ENCODE measurements at places on chromosomes 5 and 9. TPM values are rescaled to one million over a fixed set of nuclear protein-coding genes. Genes with fewer than 3 reads are reported as not detected.

GRCh38 chr5:58767104-58767503 lies 184.2 kb downstream of the RAB3C start:
- DNase-seq: no peak

DNA sequence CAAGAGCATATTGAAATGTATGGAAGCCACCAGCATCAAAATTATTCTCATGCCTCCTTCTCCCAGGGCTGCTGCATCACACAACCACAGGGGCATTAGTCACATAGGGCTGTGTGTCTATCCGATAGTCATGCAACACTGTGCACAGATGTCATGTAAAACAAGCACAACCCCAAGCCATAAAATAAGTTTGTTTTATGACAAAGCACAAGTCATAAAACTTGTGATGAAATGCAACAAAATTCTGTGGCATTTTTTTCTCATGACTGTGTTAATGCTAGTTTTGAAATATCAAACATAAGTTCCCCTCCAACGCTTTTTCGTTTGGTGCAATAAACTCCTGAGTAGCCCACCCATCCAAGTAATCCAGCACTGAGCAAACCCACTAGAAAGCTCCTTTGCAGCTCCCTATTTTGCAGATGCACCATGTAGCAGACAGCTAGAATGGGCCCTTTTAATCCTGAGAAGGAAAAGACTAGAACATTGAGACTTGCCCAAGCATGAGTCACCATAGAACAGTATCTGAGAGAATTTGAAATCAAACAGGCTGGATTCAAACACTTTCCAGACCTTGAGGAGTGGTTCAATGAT lies 93.3 kb upstream of the ZNF366 start:
- DNase-seq: no peak

DNA sequence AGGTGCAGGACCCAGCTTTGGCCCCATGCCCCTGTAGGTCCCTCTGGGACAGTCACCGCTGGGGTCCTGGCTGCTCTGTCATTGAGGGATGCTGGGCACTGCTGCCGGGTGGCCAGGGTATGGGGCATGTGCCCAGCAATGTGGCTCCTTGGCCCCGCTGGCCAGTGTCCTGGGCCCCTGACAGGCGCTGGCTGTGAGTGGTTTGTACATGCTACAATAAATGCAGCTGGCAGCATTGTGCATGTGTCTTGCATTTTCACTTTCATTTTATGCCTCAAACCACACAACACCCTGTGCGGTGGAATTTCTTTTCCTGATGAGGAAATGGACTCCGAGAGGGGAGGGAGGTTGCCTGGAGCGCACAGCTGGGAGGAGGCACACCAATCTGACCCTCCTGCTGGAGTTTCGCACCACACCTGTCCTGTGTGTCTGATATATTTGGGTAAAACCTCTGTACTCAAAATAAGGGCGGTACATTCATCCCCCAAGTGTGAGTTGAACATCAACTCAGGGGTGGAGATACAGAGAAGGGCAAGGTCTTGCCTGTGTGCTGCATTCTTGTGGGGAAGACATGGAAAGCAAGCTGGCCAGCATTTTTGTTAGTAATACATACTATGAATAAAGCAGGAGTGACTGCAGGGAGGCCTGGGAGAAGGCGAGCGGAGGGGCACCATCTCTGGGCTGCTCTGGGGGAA lies 11.7 kb downstream of the TSPAN17 start:
- peak; percentile 53 for DNase-seq

DNA sequence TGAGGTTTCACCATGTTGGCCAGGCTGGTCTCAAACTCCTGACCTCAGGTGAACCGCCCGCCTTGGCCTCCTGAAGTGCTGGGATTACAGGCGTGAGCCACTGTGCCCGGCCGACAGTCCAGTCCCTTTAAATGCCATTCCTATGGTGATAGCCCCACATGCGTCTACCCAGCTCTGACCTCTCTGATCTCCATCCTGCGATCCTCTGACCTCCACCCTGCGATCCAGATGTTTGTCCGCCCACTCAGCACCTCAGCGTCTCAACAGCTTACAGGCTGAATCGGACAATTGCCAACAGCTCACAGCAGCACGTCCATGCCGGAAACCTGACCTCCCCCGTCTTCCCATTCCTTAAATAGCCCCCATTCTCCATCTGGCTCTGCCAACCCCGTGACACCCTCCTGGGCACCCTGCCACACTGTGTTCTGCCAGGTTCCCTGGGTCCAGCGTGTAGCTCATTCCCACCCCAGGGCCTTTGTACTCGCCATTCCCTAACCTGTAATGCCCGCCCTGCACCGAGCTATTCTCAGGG lies 44.0 kb upstream of the RNU6ATAC start:
- no peak for DNase-seq

DNA sequence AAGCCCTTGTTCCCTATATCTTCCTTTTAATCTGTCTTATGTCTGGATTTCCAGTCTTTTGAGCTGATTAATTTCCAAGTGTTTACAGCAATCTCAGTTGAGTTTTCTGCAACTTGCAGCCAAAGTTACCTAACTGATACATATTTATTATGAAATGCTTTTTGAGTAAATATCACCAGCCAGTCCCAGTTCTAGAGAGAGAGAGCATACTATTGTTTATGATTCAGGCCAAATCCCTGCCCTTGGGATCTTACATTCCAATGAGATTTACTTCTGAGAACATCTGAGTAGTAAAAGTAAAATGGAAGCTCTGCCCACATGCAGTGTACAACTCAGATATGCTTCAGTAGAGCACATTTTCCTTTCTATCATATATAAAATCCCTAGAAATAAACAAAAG lies 661.7 kb downstream of the KCTD16 start:
- no peak for DNase-seq

GRCh38 chr9:98092613-98092931 lies 26.4 kb downstream of the TRIM14 start:
- DNase-seq: no peak

DNA sequence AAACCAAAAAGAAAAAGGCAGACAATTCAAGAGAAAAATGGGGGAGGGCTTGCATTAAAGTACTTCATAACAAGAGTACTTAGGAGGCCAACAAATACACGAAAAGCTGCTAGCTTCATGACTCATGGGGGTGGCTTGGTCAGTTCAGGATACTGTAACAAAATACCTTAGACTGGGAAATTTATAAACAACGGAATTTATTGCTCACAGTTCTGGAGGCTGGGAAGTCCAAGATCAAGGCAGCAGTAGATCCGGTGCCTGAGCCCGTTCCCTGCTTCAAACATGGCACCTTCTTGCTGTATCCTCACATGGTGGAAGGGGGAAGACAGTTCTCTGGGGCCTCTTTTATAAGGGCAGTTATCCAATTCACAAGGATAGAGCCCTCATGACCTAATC lies 111.4 kb downstream of the C9orf50 start:
- no peak for DNase-seq

- DNase-seq: no peak
These were observed at the start of gene TIFAB for GRCh38 chr5:135452321-135453030. Gene TIFAB (minus strand): TSS chr5:135452351. CDS start chr5:135449939, 2,412 bp downstream.

DNA sequence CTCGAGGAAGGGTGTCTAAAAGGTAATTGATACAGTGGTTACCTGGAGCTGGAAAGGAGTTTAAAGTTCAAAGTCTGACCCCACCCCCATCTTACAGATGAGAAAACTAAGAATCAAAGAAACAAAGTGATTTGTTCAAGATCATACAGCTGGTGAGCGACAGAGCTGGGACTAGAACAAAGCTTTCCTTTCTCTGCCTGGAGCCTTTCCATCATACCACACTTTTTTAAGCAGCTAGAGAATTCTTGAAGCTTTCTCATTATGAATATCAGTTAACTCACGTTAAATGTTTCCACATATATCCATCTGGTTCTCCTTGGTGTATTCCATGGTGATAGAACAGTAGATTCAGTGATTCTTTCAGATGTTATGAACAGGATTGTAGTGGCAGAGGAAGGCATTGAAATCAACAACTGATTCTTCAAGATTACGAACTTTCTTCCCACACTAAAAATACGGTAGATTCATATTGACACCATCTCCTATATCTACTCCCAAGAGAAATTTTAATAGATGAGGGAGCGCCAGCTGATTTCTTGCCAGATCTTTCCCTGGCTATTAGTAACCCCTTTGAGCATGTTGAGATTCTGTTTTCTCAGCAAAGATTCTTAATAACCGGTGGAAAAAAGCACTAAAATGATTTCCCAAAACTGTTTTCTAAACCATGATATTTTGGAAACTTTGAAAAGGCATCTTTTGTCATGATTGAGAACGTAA lies 233.7 kb downstream of the ADAMTSL1 start:
- no peak for DNase-seq

DNA sequence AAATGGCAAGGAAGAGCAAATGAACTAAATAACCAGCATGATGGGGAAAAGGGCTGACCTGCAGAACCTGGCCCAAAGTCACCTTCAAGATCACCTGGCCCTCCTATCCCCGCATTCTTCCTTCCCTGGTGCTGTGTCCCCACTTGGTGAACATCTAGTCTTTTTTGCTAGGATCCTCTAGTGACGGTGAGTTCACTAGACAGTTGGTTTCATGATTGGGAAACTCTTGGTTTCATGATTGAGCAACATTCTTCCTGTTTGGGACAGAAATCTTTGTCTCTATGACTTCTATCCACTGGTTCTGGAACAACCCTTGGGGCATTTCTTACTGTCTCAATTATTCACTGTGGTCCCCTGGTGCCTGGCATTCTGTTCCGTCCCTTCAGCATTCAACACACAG lies 50.2 kb upstream of the DAB2IP start:
- no peak for DNase-seq

DNA sequence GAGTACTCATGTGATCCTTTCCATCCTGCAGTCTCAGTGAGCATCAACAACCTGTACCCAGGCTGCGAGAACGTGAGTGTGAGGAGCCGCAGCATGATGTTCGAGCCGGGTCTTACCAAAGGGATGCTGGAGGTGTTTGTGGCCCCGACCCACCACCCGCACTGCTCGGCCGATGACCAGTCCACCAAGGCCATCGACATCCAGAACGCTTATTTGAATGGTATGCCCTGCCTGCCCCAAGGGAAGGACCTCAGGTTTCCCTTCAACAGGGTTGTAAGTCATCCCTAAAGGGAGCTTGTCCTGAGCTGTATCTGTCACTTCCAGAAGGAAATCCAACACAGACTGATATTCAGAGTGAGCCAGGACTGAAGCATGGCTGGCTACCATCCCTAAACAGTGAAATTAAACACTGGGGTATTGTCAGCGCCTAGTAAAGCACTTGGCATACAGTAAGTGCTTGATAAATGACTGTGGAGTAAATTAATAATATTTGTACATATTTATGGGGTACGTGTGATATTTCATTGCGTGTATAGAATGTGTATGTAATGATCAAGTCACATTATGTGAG lies 39.3 kb upstream of the CTSL start:
- DNase-seq: no peak

- peak; percentile 55 for DNase-seq
These were observed 9.0 kb downstream of the CCDC69 start for GRCh38 chr5:151214614-151215545.

DNA sequence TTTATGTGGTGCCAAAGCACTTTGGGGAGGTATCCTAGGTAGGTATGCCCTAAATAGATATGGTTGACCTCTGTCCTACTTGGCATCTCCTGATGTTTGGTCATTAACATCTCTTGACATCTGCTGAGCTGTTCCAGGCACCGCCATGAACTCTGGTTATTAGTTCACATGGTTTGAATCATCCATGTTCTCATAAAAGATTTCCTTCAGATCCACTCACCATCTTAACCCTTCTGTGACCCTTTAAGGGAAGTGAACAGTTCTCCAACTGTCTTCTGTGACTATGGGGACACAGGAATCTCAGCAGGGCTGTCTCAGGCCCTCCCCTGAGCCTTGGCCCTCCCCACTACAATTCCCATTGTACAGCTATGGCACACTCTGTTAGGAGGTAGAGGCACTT lies 167.7 kb downstream of the CDH6 start:
- no peak for DNase-seq

GRCh38 chr9:136923881-136924280 lies 20.7 kb downstream of the FBXW5 start:
- DNase-seq: no peak

DNA sequence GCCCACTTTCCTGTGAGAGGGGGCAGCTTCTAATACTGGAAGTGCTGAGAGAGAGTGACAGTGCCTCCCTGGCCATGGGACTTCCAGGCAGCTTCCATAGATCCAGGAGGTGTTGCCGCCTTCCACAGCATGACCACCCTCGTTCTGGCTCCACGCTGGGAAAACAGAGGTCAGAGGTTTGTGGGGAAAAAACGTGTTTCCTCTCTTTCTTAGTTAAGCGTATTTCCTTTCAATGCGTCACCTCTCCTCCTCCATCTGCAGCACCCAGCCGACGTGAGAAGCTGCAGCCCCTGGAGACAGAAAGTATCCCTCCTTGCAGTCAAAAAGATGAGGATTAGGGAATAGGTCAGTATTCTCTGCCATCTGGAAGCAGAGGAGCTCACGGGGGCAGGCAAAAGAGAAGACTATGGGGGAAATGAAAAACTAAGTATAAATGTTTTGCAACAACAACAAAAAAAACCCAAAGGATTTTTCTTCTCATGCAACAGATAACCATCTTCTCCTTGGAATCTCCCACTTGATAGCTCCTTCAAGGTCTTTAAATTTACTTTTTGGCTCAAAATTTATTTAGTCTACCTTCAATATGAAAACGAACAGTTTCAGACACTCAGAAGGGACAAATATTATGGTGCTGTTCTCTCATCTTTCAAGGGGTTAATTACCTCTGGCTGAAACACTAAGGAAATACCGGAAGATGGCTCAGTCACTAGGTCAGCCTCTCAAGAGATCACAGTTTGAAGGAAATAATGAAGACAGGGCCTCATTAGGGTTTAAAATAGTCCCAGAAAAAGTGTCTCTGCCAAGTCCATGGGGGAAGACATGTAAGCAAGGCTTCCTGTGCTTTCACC lies 38.0 kb downstream of the MTMR12 start:
- no peak for DNase-seq

GRCh38 chr5:170077526-170077925 lies 28.2 kb upstream of the FOXI1 start:
- DNase-seq: no peak

GRCh38 chr5:179839328-179840256 lies 18.9 kb downstream of the SQSTM1 start:
- no peak for DNase-seq

DNA sequence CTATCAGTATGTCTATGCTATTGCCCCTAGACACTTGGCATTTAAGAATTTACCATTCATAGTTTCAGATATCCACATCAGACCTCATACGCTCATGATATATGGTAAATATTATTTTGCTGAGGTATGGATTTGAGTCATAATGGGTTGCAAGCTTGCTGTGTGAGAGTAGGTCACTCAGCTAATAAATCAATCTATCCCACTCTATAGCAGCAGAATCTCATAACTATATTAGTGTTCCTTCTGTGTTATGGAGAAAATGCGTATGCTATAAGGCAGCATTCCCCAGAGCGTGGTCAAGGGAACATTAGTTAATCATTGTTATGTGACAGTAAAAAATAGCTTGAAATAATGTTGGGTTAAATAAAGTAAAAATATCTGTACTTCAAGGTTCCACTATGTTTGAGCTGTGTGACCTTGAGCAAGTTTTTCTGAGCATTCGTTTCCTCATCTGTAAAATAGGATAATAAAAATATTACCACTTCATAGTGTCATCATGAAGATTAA lies 7.7 kb downstream of the TRIM32 start:
- DNase-seq: no peak

The SAXO1 gene
- total RNA-seq: under 0.01 TPM

The PRDM9 gene
- under 0.01 TPM for total RNA-seq

The SLC6A18 gene
- total RNA-seq: not detected

The GPX8 gene
- total RNA-seq: under 0.01 TPM

The SPATA31D4 gene
- not detected for total RNA-seq

The SHOC1 gene
- not detected for total RNA-seq

The ZNF454 gene
- total RNA-seq: 0.54 TPM

The LCN15 gene
- total RNA-seq: not detected

The SCGB3A2 gene
- not detected for total RNA-seq

The SLC6A3 gene
- total RNA-seq: not detected

The OSMR gene
- total RNA-seq: under 0.01 TPM

The COL15A1 gene
- under 0.01 TPM for total RNA-seq

The NPR3 gene
- 360 TPM for total RNA-seq

The DYNC2I2 gene
- total RNA-seq: 67.6 TPM

The HNRNPA0 gene
- 20.2 TPM for total RNA-seq

All from hematopoietic multipotent progenitor cell (in vitro differentiated cells).